GM23248 (cell line): ENCODE measurements at places on chromosomes 16 and 17.

GRCh38 chr17:8300226-8300625, 5.0 kb upstream of the SLC25A35 start:
- DNase-seq, result no peak

DNA sequence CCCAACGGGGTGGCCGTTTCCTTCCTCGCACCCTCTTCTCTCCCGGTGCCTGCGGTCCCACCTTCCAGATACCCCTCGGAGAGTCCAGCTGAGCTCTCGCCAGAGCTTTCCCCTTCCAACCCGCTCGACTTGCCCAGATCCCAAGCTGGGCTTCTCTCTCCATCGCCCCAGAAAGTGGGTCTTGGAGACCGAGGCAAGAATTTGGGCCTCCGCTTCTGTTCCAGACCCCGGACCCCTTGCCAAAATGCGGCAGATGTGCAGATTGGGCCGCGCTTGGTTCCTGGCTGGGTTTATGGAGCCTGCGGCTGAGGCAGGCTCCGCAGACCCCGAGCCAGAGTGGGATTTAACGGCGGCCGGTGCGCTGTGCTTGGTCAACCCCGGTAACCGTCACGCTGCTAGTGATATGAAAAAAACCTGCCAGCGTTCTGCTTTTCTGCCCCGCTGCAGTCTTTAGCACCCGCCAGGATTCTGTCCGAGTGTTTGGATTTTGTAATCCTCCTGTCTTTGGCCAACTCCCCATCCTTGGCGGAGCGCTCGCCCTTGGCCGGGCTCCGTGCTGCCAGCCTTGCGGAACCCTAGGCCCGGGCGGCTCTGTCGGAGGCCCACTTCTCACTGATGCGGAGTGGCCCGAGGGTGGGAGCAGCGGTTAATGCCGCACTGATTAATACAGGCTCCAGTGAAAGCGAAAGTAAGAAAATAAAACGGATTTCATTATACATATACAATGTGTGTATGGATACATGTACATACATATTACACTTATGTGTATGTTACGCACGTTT, 754 bp upstream of the SLFN11 start:
- DNase-seq, result peak; percentile 80

GRCh38 chr16:68768175-68768574, 31.1 kb downstream of the CDH1 start:
- no peak for DNase-seq

DNA sequence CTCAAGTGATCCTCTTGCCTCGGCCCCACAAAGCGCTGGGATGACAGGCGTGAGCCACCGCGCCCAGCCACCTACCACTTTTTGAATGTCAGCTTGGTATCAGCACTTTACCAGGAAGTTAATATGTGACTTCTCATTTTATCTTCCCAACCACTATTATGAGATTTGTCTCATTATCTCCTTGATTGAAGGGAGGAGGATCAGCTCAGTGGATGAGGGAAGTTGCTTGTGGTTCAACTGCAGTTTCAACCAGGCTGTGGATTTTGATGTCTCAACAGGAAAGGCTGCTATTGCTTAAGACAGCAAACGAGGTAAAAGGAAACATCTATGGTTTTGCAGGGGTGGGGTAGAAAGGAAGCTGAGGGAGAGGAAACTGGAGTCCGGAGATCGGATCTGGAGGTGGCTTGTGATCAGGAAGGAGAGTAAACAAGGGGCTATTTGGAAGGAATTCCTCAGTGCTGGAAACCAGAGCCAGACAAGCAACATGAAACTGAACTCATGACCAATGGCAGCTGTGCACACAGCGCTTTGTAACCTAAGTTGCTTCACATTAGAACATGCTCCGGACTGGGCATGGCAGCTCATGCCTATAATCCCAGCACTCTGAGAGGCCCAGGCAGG, 180.5 kb downstream of the VPS53 start:
- no peak for DNase-seq

DNA sequence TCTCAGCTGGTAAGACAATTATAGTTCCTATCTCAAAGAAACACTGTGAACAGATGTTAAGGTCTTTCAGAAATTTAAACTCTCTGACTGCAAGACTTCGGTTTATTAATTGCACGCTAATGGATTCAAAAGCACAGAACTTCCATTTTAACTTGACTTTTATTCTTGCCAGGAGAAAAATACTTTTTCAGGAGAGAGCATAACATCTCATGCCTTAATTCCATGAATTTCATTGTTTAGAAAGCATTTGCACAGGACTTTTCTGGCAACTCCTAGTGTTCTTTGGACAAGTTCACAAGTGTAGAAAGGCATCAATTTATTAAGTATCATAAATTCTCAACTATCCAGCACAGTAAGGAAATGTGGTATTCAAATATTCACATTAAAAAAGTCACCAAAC, 22.4 kb downstream of the STX8 start:
- no peak for DNase-seq

- no peak for DNase-seq
These were observed 57.2 kb downstream of the USP43 start for GRCh38 chr17:9702482-9702881.

GRCh38 chr17:17723354-17724261, 42.4 kb downstream of the RAI1 start:
- DNase-seq, result peak; percentile 92

DNA sequence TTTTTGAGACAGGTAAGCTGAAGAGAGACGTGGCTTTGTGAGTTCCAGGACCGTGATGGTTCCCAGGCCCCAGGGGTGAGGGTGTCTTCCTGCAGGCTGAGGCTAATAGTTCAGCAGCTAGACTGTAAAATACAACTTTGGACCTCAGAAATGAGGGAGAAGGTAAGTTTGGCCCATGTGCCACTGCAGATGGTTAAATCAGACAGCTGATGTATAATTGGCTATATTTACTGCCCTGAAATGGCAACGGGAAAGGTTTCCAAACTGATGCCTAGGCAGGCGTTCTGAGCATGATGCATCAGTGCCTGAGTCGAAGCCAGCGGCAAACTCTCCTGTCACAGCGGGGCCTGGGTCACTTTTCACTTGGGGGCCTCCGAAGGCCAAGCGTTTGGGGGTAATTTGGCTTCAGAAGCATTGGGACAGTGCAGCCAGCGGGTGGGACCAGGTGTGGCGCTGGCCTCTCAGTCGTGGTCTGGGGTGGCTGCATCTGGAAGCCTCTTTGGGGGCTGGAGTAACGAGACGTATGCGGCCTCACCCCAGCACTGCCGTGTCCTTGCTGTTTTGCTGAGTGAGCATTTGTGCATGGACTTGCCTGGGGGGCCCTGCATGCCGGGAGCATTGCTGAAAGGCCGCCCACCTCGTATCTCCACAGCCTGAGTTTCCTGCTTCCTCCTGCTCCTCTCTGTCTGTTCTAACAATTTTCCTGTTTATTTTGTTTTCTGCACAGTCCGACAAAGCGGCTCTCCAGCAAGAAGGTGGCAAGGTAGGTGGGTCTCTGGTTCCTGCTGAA, 31.2 kb upstream of the CAPN15 start:
- no peak for DNase-seq

- DNase-seq, result peak; percentile 34
These were observed 47.7 kb downstream of the ZFHX3 start for GRCh38 chr16:73000020-73000906.

GRCh38 chr16:31382485-31383161, 10.5 kb upstream of the ITGAD start:
- DNase-seq, result peak; percentile 77
